ENCODE measurements at places on chromosomes 4 and X. TPM values are rescaled to one million over a fixed set of nuclear protein-coding genes. Genes with fewer than 3 reads are reported as not detected.

DNA sequence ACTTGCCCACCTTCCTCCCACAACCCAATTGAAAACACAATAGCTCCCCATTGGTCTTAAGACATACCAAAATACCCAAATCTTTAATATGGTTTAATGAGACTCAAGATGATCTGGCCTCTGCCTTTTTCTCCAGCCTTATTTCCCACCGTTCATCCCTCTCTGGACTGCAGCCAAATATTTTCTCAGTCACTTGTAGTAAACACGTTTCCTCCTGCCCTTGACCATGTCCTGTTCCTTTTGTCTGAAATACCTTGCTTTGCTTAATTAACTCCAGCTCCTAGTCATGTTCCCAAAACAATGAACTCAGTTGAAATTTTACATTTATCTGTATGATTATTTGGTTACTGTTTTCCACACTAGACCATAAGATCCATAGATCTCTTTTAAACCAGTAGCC, 8.4 kb upstream of the NUP54 start:
- no peak for DNase-seq

- DNase-seq: no peak
Observed at GRCh38 chr4:82786828-82787227, 11.8 kb downstream of the SCD5 start.

- no peak for DNase-seq
Observed at GRCh38 chrX:50475208-50475607, 4.6 kb upstream of the DGKK start.

GRCh38 chrX:147376601-147377422, 534.9 kb upstream of the FMR1 start:
- no peak for DNase-seq

GRCh38 chr4:170198747-170199146, 109.0 kb upstream of the AADAT start:
- no peak for DNase-seq

DNA sequence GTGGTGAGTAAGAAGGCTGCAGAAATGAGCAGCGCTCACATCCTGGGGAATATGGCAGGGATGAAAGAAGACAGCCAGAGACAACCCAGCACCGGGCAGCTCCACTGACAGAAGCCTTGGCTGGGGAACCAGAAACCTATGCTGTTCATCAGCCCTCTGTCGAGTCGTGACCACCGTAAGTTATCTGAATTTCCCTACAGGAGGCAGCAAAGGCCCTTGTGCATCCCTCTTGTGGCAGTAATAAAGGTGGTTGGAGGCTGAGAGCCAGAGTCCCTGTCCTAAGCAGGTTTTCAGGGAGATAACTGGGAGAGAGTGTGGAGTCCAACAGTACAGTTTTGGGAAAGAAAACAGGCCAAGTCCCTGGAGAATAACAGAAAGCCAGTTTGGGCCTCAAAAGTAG, 194.0 kb upstream of the BOD1L1 start:
- no peak for DNase-seq

DNA sequence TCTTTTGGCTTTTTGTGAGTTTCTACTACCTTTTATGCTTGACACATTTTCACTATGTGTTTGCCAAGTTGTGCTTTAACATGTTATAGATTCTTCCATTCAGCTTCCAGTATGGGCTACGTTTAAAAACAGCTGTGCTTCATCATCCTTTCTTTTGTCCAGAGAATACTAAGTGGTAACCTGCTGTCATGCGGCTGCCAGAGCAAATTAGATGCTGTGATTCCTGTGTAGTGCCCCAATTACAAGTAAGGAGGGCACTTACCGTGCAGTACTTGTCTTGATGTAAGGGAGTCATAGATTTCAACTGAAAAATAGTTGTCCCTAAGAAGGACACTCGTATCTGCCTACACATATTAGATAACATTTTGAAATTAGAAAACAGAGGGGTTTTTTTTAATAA, 531.8 kb upstream of the GALNTL6 start:
- no peak for DNase-seq

- no peak for DNase-seq
Observed at GRCh38 chrX:108590496-108590895, 145.9 kb downstream of the IRS4 start.

DNA sequence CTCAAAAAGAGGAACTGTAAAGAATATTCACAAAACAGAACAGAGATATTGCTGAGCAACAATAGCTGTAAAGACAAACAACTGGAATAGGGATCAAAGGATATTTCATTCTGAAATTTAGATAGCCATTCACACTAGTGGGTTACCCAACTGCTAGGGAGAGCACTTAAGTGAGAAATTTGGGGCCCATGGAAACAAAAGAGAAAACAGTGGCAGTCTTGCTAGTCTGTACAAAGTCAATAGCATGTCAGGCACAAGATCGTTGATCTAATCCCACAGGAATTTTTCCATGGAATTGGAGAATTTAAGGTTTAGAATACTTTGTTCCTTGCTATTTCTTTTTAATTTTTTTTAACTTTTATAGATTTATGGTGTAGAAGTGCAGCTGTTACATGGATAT, 467.0 kb downstream of the PCDH18 start:
- DNase-seq: no peak

DNA sequence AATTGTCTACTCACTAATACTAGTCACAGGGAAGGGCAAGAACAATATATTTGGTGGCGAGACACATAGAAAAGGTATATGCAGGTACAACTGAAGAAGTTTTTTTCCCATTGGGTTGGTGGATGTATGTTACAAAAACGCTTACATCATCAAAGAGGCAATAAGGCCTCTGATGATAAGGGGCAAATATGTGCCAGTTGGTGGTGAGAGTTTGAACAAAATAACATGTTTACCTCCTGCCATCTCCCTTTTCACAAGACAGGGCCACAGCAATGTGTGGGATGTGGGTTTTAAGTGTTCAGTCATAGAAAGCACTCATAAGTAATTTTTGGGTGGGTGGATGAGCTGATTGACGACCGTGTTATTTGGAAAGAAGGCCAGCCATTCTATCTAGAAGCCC, 41.7 kb downstream of the PAGE2 start:
- DNase-seq: no peak

DNA sequence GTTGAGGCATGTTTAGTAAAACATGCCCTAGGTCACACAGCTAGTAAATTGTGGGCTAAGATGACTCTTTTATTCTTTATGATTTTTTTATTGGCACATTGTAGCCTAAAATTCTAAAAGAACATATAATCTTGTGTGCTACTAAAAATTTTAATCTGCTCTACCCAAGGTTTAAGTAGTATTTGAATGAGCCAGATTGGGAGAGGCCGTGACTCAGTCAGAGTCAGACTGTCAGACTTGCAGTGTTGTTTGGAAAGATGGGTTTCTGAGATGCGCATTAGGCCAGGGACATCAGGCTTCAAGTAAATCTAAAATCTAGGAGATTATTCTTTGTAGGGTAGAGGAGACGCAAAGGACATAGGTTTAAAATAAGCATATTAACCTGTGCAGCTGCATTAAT, 30.7 kb upstream of the TMPRSS11E start:
- DNase-seq: no peak

DNA sequence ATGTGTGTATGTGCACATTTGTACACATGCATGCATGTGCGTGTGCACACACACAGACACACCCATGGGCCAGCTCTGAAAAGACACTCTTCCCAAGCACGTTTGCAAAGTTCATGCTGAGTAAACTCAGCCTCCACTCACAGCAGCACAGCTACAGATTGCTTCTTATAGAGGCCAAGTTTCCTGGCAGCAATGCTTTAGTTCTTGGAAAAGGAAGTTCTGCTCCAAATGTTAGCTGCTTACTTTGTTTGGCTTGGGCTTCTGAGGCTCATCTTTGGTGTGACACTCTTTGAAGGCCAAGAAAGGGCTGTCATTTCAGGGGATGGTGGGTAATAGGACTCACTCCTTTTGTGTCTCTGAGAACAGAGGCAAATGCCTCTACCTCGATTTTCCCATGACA, 6.6 kb downstream of the PLP1 start:
- no peak for DNase-seq

DNA sequence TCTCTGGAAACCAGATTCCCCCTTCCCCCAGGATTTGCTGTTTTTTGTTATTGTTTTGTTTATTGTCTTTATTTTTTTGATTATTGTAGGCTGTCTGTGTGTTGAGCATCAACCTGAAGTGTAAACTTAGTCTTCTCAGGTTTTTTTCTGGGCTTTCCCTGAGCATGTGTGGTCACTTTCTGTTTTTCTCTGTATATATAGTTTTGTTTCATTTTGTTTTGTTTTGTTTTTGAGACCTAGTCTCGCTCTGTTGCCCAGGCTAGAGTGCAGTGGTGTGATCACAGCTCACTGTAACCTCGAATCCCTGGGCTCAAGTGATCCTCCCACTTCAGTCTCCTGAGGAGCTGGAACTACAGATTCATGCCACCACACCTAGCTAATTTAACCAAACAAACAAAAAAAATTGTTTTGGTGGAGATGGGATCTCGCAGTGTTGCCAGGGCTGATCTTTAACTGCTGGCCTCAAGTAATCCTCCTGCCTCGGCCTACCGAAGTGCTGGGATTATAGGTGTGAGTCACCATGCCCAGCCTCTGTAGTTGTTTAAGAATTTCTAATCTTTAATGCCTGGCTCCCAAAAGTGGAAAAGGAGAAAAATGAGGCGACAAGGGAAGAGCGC, 9.1 kb downstream of the IL13RA1 start:
- DNase-seq: no peak

DNA sequence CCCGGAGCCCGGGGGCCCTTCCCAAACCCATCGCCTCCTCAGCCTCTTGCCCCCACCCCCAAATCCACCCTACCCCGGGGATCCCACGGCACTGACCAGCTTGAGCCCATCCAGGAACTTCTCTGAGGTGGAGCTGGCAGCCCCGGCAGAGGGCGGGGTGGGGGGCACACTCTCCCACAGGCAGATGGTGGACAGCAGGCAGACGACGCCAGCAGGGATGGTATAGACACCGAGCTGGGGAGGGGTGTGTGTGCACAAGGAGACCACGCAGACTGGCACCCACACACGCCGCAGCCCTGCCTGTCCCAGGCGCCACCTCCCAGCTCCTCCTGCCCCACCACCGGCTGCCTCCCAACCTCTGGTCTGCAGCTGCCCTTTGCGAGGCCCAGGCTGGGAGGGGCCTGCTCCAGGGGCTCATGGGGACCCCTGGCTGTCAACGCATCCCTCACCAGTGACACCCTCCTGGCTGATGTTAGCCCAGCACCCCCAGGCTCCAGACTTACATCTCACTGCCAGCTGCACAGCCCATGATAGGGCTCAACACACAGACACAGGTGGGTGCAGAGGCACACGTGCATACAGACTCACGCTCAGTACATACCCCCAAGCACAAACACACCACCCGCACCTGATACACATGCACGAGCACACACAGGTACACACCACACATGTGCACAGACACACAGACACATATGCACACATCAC, 4.2 kb downstream of the SLC49A3 start:
- peak; percentile 5 for DNase-seq

DNA sequence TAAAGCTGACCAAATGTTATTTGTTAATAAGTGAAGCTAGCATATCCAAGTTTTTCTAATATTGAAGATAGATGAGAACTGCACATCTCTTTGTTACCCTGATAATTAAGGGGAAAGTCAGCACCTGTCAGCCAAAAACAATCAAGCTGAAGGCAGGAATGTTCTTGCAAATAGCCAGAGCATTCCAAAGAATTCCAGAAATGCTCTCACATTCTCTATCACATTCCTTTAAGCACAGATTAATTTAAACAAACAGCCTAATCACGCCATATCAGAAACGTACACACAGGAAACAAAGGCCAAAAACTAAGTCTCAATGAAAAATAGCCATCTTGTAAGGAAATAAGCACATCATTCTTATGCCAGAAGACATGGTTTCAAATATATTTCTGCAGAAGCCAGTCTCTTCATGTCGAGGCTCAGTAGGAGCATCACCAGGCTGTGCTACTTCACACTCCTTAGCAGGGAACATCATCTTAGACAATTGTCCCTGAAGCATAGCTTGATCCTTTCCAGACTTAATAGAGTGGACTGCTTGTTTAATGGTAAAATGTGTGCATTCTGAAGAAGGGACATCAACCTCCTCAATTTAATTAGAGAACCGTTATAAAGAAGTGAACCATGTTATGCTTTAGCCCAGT, 252.9 kb upstream of the TTC29 start:
- DNase-seq: no peak

GRCh38 chr4:159655547-159655946, 552.7 kb downstream of the RAPGEF2 start:
- DNase-seq: no peak

GRCh38 chrX:103911236-103911635, 51.2 kb upstream of the TMSB15B start:
- DNase-seq: no peak

GRCh38 chr4:152165146-152165545, 370.7 kb downstream of the FBXW7 start:
- no peak for DNase-seq

- DNase-seq: no peak
Observed at GRCh38 chrX:11349661-11350337, 56.6 kb downstream of the AMELX start.

- DNase-seq: peak; percentile 8
Observed at GRCh38 chrX:120452131-120452530, 17.0 kb downstream of the LAMP2 start.

GRCh38 chr4:145860897-145861296, 77.7 kb downstream of the ZNF827 start:
- no peak for DNase-seq

DNA sequence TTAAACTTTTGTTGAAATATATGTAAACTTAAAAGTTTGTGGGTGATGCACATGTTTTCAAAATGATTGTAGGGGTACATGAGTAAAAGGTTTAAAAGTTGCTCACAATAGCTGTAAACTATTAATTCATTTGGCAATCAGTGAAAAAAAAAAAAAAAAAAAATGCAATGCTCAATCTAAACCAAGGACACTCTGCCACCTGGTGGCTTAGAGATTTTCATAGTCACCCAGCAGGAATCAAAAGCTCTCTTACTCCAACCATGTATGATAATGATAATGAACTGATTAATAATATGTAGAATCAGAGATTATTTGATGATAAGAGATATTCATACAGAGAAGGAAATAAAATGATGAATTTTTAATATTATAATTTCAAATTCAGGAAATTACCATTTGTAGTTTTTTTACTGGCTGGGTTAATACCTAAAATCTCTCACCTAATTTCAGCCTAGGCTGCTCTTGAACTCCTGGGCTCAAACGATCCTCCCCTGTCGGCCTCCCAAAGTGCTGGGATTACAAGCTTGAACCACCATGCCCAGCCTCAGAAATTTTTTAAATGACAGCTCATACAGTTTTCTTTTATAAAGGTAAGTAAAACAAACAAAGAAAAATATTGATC, 46.9 kb upstream of the SLC25A4 start:
- peak; percentile 41 for DNase-seq

The NAP1L2 gene
- total RNA-seq: 1.9 TPM

The CTAG1A gene
- not detected for total RNA-seq

The COL25A1 gene
- not detected for total RNA-seq

The MAGEA4 gene
- not detected for total RNA-seq

The JAKMIP1 gene
- total RNA-seq: 3.9 TPM

The CT47B1 gene
- total RNA-seq: not detected

The TMEM156 gene
- 15.4 TPM for total RNA-seq

The TRIM2 gene
- total RNA-seq: 1.6 TPM

The NPY1R gene
- not detected for total RNA-seq

The MND1 gene
- total RNA-seq: 41.9 TPM

The PRDM5 gene
- 0.05 TPM for total RNA-seq

The TEX13B gene
- total RNA-seq: not detected

The CCDC160 gene
- total RNA-seq: not detected

The PABPC4L gene
- not detected for total RNA-seq
